ENCODE measurements at places on chromosomes 3 and 15.

DNA sequence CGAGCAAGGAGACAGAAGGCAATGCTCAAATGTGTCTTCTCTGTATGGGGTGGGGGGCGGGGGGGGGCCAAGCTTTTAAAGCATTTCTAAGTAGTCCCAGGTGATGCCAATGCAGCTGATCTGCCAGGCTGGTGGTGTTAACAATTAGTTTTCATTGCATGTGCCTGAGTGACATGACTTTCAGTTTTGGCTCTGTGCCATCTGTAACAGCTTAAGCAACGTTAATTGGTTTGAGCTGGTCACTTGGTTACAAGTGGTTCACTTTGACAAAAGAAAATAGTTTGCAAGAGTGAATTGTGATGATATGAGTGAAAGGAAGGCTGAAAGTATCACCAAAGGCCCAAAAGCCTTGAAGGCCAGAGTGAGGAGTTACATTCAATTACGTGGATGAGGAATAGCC, 26.4 kb upstream of the LRIG1 start:
- no peak for DNase-seq

DNA sequence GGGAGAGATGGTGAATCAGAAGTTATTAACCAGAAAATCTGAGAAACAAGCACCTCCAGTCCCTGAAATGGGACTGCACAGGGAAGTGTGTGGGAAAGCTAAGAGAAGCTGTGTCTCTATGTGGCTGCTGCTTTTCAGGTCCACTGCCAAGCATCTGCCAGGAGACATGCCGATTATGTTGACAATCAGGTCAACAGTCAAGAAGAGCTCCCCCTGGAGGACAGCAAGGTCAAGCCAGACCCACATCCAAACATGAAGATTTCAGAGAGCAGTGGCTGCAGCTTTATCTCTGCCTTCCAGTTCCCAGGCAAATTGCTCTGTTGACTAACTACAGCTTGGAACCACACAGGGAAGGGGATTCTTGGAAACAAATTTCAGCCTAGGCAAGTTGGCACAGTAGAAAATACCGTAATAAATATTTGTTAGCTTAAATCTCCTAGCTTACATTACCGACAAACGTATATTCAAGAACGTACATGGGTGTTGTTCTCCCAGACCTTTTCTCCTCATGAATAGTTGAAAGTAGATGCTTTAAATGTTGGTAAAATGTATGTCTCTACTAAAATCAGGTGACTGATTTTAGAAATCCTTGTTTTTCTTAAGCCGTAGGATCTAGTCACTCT, 394.5 kb upstream of the RARB start:
- no peak for DNase-seq

- no peak for DNase-seq
These were observed 341.6 kb downstream of the ERC2 start for GRCh38 chr3:56126632-56127031.

- peak; percentile 65 for DNase-seq
These were observed 1.4 kb downstream of the PFN2 start for GRCh38 chr3:149969110-149969939.

DNA sequence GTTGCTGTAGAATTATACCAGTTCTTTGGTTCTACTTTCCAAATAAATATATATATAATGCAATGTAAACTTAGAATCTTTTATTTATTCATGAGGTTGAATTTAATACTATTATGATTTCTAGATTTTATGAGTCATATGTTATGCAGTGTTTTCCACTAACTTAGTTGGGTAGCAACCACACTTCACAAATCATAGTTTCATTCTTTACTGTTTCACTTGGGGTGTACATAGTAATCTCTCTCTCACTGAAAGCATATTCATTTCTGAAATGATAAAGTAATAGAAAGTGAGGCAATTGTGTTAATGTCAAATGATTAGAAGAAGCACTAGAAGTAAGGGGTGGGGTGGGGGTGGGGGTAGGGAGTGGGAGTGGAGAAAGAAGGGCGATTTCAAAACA, 52.6 kb downstream of the IQCH start:
- DNase-seq: no peak

DNA sequence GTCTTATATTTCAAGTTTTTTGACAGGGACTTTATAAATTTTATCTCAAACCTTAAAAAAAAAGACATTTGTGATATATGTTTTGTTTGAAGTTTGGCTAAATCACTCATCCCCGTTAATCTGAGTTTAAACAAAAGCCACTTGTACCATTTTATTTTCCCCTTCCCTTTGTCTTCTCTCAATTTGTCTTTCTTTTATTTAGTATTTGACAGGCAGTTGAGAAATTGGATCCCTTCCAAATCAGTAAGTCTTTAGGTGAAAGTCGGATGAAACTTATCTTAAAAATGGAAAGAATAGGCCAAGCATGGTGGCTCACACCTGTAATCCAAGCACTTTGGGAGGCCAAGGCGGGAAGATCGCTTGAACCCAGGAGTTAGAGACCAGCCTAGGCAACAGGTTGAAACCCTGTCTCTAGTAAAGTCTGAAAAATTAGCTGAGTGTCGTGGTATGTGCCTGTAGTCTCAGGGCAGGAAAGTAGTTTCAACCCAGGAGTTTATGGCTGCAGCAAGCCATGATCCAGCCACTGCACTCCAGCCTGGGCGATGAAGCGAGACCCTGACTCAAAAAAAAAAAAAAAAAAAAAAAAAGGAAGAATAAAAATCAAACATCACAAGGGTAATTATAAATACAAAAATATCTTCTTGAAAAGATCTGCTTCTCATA, 394.6 kb upstream of the TPM1 start:
- no peak for DNase-seq

GRCh38 chr3:87627316-87627715, 350.9 kb upstream of the POU1F1 start:
- no peak for DNase-seq

DNA sequence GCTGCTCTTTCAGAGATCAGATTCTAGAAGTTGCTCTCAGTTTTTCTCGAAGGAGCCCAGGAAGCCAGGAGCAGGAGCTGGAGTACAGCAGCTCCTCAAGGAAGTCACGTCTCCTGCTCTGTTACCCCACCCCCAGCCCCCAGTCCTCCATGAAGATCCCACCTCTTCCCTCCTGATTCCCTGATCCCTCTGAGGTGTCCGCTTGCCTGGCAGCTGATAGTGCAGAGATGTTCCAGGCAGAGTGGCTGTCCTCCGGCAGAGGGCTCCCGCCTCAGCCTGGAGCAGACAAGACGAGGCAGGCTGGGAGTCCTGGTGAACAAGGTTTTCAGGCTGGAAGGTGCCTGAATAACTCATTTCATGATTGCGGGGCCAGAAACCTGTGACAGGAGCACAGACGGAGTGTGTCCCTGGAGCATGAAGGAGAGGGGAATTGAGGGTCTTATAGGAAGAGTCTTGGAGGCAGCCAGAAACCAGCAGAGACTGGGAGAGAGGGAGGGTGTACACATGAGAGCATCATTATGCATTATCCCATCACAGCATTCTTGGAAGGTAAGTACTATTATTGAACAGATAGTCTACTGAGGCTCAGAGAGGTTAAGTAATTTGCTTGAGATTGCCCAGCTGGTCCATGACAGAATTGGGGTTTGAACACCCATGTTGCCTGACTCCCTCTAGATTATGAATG, 1.2 kb downstream of the HRH1 start:
- DNase-seq: peak; percentile 55

DNA sequence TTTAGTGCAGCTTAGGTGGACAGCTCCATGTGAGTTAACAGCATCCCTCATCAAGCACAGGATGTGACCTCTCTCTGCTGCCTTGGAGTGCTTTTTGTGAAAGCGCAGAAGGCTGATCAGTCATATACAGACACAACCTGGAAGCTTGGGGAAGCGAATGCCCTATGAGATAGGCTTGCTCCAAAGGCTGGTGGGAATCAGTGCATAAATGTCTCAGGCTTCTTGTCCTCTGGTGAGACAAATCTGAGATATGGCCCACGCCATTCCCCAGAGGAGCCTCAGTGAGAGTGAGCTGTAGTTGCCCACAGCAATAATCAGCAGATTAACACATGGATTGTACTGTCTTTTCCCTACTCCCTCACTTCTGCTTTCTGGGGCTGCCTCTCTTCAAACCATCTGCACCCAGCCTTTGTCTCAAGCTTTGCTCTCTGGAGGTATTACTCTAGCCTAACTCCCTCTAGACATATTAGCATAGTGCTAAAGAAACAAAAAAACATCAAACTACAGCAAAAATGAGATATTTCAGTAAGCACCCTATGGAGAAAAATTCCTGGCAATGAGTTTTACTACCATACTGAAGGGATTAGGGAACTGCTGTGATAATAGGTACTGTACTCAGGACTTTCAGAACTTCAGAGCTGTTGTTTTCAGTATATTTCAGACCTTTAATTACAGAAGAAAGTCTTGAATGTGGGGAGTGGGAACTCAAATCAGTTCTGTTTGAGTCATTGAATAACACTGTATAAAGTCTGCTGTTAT, 113.7 kb downstream of the OXSM start:
- DNase-seq: no peak

DNA sequence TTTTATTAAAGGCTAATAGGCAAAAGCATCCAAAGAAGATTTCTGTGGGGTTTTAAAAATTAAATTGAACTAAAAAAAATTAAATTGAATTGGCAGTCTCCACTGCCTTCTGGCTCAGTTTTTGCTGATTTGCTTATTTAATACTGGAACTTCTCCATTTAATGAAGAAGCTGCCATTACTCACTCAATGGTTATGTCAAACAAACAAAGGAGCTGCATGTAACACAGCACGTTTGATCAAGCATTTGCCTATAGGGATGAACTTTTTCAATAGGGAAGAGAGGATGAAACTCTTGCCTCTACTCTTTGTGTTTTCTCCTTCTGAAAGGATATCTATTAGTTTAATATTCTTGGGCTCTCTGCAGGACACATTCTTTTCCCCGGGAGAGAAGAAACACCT, 4.8 kb upstream of the HCLS1 start:
- no peak for DNase-seq

DNA sequence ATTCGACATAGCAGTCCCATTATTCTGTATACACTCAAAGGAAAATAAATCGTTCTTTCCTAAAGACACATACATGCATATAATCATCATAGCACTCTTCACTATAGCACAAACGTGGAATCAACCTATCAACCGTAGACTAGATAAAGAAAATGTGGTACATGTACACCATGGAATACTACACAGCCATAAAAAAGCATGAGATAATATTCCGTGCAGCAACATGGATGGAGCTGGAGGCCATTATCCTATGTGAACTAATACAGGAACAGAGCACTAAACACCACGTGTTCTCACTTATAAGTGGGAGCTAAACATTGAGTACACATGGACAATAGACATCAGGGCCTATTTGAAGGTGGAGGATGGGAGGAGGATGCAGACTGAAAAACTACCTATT, 12.1 kb upstream of the MAP3K13 start:
- no peak for DNase-seq

- peak; percentile 1 for DNase-seq
These were observed 106.6 kb downstream of the SSR3 start for GRCh38 chr3:156448300-156448699.

DNA sequence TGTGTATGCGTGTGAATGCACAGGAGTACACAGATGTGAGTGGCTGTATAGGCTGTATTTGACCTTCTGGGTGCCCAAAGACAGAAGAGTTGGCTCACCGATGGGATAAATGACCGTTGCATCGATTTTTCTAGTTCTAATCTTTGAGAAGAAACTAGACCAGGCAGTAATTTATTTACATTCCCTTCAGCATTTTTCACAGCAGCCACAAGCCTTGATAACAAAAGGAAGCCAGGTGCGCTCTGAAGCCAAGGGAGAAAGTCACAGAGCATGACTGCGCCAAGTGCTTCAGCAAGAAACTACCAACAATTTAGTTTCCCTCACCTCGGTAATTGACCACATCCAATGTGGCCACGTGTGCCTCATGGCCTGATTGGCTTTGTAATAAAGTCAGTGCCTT, 5.9 kb upstream of the FAM3D start:
- DNase-seq: no peak

DNA sequence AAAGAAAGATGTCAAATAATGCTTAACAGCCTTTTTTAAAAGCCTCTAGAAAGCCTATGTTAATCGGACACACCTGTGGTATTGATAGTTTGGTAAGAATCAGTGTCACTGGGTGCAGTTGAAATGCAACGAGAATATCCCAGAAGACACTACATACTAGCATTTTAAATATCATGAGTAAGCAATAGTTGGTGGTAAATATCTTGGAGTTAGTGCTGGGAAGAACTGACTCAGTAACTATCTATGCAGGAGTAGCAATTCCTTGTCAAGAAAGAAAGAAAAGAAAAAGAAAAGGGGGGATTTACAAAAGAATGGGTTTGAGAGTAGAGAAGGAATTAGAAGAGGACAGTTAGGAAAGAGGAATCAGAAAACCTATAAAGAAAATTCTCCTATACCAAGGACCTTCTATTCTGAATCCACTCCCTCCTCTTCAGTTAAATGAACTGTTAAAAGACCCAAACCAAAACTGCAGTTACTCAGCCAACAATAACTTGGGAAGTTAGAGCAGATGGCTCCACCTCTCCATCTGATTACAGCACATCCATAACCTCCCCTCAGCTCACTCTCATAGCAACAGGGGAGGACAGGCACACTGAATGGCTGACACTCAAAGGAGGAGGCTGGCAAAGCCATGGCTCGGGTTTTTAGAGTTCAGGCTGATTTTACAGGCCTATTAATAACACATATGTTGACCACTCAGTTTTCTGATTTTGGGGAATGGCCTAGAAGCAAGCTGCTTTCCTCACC, 207.6 kb upstream of the MDFIC2 start:
- no peak for DNase-seq

DNA sequence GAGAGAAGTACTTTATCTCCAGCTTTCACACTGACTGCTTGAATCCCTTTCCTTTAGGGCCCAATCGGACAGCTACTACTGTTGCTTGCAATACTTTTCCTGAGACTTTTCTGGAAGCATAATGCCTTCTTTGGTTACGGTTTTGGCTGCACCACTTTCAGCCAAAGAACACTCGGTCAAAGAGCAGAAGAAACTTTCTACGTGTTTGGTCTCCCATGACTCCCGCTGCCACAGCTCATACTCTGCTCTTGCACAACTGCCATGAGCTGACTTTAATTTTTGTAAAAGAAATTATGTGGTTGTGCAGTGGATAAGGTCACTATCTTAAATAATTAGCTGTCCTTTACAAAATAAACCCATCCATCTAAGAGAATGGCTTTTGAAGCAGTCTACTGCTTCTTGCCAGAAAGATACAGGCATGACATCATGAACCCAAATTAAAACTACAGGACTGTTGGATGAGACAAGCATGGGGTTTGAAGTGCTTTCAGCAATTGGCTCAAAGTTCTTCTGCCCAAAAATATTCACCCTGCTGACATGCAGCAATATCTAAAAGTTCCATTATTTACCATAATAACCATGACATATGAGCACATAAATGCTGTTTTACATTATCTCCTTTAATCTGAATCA, 42.0 kb downstream of the PROS1 start:
- DNase-seq: no peak

DNA sequence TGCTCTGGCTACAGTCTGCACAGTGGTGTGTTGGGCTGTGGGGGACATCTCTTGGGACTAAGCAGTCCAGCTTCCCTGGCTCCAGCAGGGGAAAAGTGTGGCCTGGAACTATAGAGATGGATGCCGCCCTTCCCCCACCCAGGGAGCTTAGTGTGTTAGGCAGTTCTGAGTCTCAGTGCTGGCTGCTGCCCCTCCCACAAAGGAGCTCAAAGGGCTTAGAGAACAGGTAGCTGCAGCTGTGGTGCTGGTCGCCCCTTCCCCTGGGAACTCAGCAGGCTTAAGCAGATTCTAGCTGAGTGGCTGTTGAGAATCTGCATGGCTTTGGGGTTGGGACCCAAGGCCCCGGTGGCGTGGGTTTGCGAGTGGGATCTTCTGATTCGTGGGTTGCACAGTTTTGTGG, 190.8 kb downstream of the PDCD6IP start:
- DNase-seq: no peak
